ENCODE measurements at places on chromosomes 13 and 19.

DNA sequence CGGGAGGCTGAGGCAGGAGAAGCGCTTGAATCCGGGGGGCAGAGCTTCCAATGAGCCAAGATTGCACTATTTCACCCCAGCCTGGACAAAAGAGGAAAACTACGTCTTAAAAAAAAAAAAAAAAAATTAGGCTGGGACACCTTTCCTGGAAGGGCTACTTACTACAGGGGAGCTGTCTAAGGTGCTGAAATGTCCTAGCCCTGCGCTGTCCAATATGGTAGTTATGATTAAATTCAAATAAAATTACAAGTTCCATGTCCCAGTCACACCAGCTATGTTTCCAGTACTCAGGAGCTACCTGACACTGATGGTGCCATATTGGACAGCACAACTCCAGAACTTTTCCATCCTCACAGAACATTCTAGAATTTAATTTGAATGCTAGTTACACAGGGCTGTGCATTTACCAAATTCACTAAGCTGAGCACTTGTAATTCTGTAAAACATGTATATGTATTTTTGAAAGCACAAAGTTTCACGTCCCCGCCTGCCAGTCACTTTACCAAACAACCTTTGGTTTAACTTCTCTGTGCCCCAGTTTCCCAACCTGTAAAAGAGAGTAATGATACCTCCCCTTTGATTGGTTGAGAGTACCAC is 9.2 kb upstream of the ZSCAN22 start:
- DNase-seq, result peak; percentile 46
- H3K27me3 ChIP-seq, result no peaks in the 10 kb centered on the region
- H3K4me3 ChIP-seq, result no peak overlapping the region
- H3K27ac ChIP-seq, result no peak overlapping the region
- no peaks in the 10 kb centered on the region for H3K4me1 ChIP-seq

GRCh38 chr13:91155512-91156114 is 191.9 kb upstream of the MIR17HG start:
- DNase-seq, result no peak
- H3K4me3 ChIP-seq, result no peak overlapping the region
- no peaks in the 10 kb centered on the region for H3K27me3 ChIP-seq
- H3K36me3 ChIP-seq, result no peaks in the 10 kb centered on the region
- H3K27ac ChIP-seq, result peak overlapping the region; percentile 74
- H3K4me1 ChIP-seq, result peaks cover 5% of the 10 kb centered on the region

DNA sequence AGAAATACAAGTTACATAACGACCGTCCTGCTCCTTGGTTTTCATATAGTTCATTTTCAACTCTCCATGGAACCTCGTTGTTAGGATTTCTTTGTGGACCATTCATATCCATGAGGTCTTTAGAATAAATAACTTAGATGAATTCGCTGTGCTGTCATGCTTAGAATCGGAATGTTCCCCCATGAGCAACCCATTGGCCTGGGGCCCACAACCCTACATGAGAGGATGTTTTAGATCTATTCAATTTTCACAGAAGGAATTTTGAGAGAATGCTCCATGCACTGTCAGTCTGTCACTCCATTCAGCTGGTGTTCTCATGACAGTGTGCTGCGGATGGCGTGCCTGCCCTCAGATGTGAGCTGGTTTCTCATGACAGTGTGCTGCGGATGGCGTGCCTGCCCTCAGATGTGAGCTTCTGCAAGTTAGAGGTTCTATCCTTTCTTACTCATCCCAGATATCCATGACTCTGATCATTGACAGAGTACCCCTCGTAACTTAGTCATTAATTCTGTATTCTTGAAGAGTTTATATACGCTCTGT is 1193.1 kb downstream of the EFNB2 start:
- H3K36me3 ChIP-seq, result no peaks in the 10 kb centered on the region
- H3K27ac ChIP-seq, result no peak overlapping the region
- no peak overlapping the region for H3K4me3 ChIP-seq
- no peaks in the 10 kb centered on the region for H3K27me3 ChIP-seq
- H3K4me1 ChIP-seq, result peaks cover 6% of the 10 kb centered on the region

- no peak overlapping the region for H3K4me3 ChIP-seq
- H3K4me1 ChIP-seq, result peaks cover 46% of the 10 kb centered on the region
- peak overlapping the region; percentile 63 for H3K27ac ChIP-seq
- no peaks in the 10 kb centered on the region for H3K27me3 ChIP-seq
- peak; percentile 92 for DNase-seq
- peaks cover 9% of the 10 kb centered on the region for H3K36me3 ChIP-seq
Observed at GRCh38 chr19:46299004-46299509, 2.2 kb downstream of the HIF3A start.

- no peak overlapping the region for H3K27ac ChIP-seq
- no peaks in the 10 kb centered on the region for H3K27me3 ChIP-seq
- no peaks in the 10 kb centered on the region for H3K36me3 ChIP-seq
- H3K4me1 ChIP-seq, result no peaks in the 10 kb centered on the region
- no peak for DNase-seq
- no peak overlapping the region for H3K4me3 ChIP-seq
Observed at GRCh38 chr13:89212186-89212585, 1541.0 kb downstream of the SLITRK5 start.

DNA sequence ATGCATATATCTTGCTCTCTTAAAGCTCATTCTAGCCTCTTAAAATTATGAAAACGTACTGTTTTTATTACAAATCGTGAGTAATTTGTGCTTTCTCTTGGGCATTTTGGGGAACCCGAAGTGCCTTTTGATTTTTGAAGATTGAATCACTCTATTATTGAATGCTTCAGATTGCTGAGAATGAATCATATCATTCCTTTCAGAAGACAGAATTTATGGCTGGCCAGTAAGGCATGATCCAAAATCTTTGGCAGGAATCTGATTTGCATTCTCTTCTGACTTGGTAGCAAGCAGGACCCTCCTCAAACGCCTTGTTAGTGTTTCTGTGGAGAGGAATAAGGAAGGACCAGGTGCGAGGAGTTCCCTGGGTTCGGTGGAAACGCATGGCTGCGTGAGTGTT is 49.5 kb downstream of the STARD13 start:
- H3K4me1 ChIP-seq, result peaks cover 8% of the 10 kb centered on the region
- no peak overlapping the region for H3K4me3 ChIP-seq
- no peak for DNase-seq

DNA sequence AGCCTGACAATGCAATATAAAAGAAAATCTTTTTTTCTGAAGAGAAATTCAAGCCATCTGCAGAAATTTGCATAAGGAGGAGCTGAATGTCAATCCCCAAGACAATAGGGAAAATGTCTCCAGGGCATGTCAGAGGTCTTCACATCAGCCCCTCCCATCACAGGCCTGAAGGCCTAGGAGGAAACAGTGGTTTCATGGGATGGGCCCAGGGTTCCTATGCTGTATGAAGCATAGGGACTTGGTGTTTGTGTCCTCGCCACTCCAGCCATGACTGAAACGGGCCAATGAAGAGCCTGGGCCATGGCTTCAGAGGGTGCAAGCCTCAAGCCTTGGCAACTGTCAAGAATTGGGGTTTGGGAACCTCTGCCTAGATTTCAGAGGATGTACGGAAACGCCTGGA is 883.5 kb downstream of the UQCRFS1 start:
- H3K36me3 ChIP-seq, result no peaks in the 10 kb centered on the region
- H3K27ac ChIP-seq, result no peak overlapping the region
- H3K27me3 ChIP-seq, result peaks cover 26% of the 10 kb centered on the region
- peaks cover 5% of the 10 kb centered on the region for H3K4me1 ChIP-seq

GRCh38 chr19:34173193-34173956 is 1.1 kb downstream of the LSM14A start:
- no peaks in the 10 kb centered on the region for H3K27me3 ChIP-seq
- H3K36me3 ChIP-seq, result peaks cover 9% of the 10 kb centered on the region
- peaks cover 19% of the 10 kb centered on the region for H3K4me1 ChIP-seq

GRCh38 chr13:97082461-97083207 is 88.4 kb upstream of the OXGR1 start:
- no peaks in the 10 kb centered on the region for H3K36me3 ChIP-seq
- no peak overlapping the region for H3K4me3 ChIP-seq
- H3K27me3 ChIP-seq, result no peaks in the 10 kb centered on the region
- no peaks in the 10 kb centered on the region for H3K4me1 ChIP-seq
